ENCODE measurements at places on chromosomes 1 and 21. TPM values are rescaled to one million over a fixed set of nuclear protein-coding genes. Genes with fewer than 3 reads are reported as not detected.

Gene BRDT
- total RNA-seq: not detected

DNA sequence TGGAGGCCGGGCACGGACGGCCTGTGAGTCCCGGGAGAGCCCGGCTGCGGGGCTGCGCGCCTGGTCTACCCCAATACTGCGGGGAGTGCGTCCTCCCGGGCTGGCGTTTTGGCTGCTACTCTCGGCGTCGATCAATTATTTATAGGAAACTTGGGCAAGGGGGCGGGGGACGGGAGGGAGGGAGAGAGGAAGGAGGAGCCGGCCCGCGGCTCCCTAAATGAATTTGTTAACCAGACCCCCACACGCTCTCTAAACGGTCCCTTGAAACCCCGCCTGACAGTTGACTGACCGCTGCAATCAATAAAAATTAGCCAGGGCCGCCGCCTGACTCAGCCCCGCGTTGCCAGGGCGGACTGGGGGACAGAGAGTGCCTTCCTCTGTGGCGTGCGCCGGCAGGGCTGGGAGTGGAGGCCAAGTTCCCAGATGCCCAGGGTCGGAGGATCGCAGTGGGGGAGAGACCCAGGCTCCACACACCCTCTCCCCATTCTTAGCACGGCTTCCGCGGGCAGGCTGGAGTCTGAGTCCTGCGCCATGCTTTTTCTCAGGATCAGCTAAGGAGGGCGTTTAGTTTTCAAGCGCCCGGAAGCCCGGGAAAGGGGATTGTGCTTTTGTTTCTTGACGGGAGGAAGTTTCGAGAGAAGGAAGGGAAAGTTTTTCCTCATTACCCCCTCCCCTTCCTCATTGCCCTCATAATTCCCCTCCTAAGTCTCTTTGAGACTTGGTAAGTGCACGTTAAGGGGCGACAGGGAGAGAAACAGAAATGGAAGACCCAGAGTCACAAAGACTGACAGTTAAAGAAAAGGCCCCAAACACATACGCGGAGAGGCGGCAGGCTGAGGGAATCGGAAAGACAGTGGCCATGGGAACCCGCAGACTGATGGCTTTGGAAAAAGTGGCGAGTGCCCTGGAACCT lies 6.2 kb downstream of the PAX7 start:
- no peak for DNase-seq

- DNase-seq: no peak
Observed at GRCh38 chr1:228364068-228364705, 42.4 kb downstream of the TRIM11 start.

Gene TRIM46
- 0.94 TPM for total RNA-seq

DNA sequence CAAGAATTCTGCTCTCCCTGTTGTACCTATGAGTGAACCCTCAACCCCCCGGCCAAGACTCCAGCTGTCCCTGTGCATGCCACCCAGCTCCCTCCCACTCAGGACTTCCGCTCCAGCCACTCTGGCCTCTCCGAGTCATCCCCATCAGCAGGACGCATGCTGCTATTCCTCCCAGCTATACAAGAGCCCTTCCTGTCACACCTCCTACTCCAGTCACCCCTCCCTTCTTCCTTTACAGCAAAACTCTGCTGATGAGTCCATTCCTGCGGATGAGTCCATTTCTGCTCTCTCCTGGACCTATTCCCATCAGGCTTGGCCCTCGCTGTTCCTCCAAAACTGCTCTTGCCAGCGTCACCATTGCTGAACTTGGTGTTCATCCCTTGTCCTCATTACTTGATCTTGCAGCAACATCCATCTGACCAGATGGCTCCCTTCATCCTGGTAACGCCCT lies 42.2 kb downstream of the H3-3A start:
- DNase-seq: no peak

DNA sequence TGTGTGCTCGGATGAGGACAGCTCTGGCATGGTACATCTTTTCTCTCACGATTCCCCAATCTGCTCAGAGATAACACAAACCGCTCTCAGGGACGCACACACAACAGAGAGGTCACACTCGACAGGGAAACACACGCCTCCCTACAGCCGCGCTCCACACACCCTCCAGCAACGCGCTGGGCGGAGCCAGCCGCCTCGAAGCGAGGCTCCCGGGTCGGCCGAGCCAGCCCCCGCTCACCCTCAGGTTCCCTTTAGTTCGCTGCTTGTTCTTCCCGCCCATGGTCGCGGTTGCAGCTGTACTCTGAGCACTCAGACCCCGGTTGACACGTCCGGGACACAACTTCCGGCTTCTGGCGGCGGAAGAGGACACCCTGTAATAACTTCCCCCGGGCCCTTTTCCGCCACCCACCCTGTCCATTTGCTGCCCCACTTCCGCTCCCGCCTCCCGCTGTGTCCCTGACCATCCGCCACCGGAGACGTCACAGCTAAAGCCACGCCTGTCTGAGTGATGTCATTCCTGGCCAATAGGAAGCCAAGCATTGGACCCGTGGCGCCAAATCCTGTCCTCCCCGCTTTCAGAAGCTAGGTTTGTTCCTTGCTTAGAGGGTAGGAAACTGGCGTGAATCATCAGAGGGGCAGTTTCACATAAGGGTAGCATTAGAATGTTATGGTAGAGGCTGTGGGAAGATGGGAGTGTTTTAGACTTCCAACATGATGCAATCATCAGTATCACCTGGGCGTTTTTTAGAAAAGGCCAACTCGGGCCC lies at the start of gene LTN1:
TSS of gene LTN1 (minus strand) at position 352 of the 767 bp plus-strand sequence. CDS start at position 280, 72 bp downstream.
- DNase-seq: peak; percentile 100

DNA sequence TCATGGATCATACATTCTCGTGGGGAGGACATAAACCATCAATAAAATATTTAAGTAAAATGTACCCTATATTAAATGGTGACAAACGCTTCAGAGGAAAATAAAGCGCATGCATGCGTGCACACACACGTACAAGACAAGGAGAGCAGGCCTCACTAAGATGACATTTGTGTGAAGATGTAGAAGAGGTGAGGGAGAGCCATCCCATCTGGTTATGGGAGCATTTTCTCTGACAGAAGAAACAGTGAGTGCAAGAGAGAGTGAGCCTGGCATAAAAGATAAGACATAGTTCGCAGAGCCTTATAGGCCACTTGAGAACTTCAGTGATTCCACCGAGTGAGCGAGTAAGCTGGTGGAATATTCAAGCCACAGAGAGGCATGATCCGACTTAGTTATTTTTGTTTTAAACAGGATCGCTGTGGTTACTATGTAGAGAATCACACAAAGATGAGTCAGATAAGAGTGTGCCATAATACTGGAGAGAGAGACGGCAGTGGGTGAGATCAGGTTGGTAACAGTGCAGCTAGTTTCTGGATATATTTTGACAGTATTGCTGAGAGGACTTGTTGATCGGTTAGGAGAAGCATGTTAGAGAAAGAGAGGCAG lies 624.2 kb downstream of the PLPP3 start:
- DNase-seq: peak; percentile 89

DNA sequence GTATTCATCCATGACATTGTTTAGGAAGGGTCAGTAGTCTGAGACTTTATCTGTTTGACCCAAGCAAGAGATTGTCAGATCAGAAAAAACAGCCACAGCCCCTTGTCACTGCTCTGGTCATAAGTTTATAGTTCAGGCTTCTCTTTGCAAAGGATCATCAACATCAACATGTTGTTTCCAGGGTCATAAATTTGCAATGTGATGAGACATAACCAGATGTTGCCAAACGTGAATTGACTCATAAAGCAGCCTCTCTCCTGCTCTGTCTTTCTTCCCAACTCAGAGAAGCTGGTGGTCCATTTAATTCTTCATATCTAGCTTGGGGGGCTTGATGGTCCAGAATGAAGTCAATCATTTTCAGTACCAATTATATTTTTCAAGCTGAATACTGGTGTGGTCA lies 507.2 kb upstream of the PBX1 start:
- no peak for DNase-seq

Gene RNU1-3
- total RNA-seq: not detected
